Ammon's horn (tissue), 1 donor: ENCODE measurements at places on chromosomes 7 and 10.

DNA sequence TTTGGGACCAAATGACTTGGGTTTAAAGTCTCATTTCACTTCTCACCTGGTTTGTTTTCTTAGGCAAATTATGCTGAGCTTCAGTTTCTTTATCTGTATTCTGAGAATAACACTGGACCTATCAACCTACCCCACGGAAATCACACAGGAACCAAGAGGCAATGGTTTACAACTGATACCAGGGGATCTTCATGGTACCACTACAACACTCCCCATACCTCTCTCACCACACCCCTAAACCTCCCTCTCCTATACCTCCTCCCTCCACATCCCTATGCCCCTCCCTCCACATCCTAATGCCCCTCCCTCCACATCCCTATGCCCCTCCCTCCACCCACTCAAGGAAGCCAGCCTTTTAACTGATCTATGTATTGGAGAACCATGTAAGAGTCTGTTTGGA lies 9.9 kb downstream of the FAM204A start:
- no peak for DNase-seq

- no peak for DNase-seq
These were observed 83.7 kb downstream of the EMX2 start for GRCh38 chr10:117626228-117626627.

DNA sequence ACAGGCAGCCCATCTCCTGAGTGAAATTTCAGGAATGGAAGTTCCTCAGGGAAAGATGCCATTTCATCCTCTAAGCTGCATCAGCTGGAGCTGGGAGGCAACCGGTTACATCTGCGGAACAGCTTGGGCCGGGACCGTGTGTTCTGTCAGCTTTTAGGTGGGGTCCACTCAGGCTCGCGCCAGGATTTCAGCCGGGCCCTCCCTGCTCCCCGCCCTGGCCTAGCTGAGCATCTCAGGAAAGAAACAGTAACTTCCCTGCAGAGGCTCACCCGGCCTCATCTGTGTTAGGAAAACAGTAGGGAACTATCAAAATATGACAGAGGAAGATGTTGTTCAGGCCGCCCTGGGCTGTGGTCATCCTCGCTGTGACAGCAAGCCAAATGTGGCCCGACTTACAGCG lies 110.4 kb downstream of the TRIL start:
- no peak for DNase-seq

DNA sequence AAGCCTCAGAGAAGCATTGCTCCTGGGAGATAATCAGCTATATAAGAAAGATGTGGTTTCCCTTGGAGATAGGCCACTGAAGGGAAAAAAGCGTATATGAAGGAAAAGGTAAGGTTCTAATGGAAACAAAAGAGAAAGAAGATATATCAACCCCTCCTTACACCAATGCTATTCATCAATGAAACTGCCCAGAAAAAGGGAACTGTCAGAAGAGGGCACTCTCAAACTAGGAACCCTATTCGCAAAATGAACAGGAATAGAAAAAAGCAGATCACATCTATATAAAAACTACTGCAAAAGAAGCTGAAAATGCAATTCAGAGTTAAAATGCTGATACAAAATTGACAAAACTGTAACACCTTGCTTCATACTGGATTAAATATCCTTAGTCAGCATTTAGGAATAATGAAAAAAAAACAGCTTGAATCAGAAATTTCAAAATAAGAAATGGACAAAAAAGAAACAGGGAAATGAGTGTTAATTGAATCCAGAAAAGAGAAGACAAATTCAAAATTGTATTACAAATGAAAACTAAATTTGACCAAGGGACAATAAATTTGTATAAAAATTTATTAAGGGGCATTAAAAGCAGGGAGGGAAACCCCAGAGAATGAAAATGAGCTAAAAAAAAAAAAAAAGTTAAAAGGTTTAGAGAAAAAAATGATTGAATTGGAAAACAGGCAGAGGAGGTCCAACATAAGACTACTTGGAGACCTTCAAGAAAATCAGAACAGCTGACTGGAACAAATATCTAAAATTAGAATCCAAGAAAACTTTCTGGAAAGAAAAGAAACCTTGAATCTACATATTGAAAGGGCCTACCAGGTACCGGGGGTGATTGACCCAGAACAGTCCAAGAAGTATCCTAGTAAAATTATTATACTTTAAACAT lies 17.9 kb downstream of the NHLRC2 start:
- DNase-seq: no peak

- DNase-seq: no peak
These were observed 6.6 kb upstream of the ZYX start for GRCh38 chr7:143374561-143374960.

DNA sequence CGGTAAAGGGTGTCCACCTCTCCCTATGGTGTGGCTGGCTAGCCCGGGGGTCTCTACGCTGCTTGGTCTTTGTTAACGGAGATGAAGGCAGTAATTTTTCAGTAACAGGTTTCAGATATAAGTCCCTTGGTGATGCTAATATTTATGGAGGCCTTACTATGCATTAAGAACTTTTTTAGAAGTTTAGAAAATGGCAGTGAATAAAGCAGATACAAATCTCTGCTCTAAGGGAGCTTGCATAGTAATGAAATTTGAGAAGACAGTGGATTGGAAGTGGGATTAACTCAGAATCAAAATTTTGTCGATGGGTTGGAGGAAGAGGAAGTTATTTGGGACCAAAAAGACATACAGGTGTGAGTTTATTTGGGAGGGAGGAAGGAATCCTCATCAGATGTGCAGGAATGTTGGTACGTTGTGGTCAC lies 445 bp downstream of the SSBP1 start:
- DNase-seq: no peak
